Lung (tissue), 17 donors: ENCODE measurements at places on chromosomes 1 and 21. TPM values are rescaled to one million over a fixed set of nuclear protein-coding genes. Genes with fewer than 3 reads are reported as not detected.

NRIP1 gene
- 5.9 TPM for polyA plus RNA-seq

MMEL1 gene
- 8.4 TPM for polyA plus RNA-seq

DNA sequence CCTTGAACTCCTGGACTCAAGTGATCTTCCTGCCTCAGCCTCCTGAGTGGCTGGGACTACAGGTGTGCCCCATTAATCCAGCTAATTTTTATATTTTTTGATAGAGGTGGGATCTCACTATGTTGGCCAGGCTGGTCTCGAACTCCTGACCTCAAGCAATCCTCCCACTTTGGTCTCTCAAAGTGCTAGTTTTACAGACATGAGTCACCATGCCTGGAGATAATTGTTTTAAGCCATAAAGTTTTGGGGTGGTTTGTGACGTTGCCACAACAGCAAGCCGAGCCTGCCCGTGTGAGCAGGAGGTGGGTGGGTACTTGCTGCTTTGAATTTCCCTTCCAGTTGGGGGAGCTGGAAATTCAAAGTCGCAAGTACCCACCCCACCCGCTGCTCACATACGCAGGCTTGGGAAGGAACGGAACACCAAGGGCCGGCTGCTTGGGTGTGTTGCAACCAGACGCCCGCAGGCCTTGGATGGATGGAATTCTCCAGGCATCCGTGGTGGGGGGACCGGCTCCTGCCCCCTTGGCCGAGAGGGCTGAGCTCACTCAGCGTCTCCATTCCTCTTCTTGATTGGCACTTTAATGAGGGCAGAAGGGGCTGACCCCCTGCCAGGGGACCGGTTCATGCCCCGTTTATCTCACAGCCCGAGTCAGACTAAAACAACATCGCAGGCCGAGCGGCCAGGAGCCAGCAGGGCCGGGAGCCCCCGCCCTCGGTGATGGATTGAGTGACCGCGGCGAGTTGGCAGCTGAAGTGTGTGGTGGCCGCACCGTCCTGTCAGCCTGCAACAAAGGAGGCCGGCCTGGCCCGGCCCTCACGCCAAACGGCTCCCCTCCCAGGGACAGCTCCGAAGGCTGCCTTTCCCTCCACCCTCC, 78.1 kb downstream of the DHRS3 start:
- no peak overlapping the region for H3K4me3 ChIP-seq
- H3K4me1 ChIP-seq: peaks cover 5% of the 10 kb centered on the region
- peaks cover 2% of the 10 kb centered on the region for H3K27me3 ChIP-seq
- peak overlapping the region; percentile 28 for H3K27ac ChIP-seq

DNA sequence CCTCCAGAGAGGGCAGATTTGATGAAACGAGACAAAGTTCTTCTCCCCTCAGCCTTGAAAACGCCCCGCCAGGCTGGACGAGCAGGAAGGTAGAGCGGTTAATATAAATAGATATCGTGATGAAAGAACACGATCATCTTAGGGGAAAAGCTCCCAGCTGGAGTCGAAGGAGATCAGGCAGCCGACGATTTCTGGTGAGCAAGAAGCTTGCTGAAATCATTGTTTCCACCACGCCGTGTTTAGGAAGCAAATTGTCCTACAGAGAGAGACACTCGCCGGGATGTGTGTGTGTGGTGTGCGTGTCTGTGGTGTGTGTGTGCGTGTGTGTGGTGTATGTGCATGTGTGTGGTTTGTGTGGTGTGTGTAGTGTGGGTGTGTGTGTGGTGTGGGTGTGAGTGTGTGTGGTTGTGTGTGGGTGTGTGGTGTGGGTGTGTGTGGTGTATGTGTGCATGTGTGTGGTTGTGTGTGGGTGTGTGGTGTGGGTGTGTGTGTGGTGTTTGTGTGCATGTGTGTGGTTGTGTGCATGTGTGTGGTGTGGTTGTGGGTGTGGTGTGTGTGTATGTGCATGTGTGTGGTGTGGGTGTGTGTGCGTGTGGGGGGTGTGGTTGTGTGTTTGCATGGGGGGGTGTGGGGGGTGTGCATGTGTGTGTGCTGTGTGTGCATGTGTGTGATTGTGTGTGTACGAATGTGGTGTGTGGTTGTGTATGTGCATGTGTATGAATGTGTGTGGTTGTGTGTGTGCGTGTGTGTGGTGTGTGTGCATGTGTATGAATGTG, 44.9 kb upstream of the ARHGEF16 start:
- no peak for DNase-seq
- H3K4me1 ChIP-seq: peaks cover 3% of the 10 kb centered on the region

- H3K4me3 ChIP-seq: no peak overlapping the region
- no peak overlapping the region for H3K27ac ChIP-seq
- no peaks in the 10 kb centered on the region for H3K36me3 ChIP-seq
- H3K4me1 ChIP-seq: no peaks in the 10 kb centered on the region
- no peak for DNase-seq
Observed at GRCh38 chr1:160082487-160082886, 1.1 kb downstream of the KCNJ9 start.

GRCh38 chr1:2417833-2418225, 5.5 kb upstream of the PEX10 start:
- DNase-seq: no peak
- H3K4me3 ChIP-seq: no peak overlapping the region
- H3K27ac ChIP-seq: no peak overlapping the region
- H3K27me3 ChIP-seq: no peaks in the 10 kb centered on the region

GRCh38 chr21:20701235-20701634, 297.0 kb upstream of the NCAM2 start:
- no peaks in the 10 kb centered on the region for H3K4me1 ChIP-seq
- DNase-seq: no peak
- H3K4me3 ChIP-seq: no peak overlapping the region
- H3K27me3 ChIP-seq: no peaks in the 10 kb centered on the region
- no peaks in the 10 kb centered on the region for H3K36me3 ChIP-seq

- H3K27ac ChIP-seq: no peak overlapping the region
- H3K27me3 ChIP-seq: no peaks in the 10 kb centered on the region
- no peak overlapping the region for H3K4me3 ChIP-seq
Observed at GRCh38 chr1:36031441-36031840, 52.5 kb upstream of the TEKT2 start.

- H3K4me3 ChIP-seq: no peak overlapping the region
- H3K27me3 ChIP-seq: no peaks in the 10 kb centered on the region
- H3K36me3 ChIP-seq: no peaks in the 10 kb centered on the region
- H3K27ac ChIP-seq: no peak overlapping the region
Observed at GRCh38 chr1:226428791-226429461, 21.0 kb upstream of the PARP1 start.
